ENCODE measurements at places on chromosomes 6 and 20.

DNA sequence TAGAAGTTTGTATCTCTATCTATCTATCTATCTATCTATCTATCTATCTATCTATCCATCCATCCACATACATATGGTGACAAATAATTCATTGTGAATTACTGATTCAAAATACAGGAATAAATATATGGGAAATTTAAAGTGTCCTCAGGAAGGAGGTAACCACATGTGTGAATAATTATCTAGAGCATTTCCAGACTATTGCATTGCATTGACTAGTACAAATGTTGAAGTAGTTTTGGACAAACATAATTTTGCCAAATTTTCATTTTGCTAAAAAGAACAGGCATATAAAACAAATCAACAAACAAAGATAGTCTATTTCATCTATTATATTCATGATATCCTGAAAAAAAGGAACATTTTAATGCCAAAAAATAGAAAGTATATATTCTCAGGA, 192.7 kb downstream of the UTRN start:
- no peak for DNase-seq

DNA sequence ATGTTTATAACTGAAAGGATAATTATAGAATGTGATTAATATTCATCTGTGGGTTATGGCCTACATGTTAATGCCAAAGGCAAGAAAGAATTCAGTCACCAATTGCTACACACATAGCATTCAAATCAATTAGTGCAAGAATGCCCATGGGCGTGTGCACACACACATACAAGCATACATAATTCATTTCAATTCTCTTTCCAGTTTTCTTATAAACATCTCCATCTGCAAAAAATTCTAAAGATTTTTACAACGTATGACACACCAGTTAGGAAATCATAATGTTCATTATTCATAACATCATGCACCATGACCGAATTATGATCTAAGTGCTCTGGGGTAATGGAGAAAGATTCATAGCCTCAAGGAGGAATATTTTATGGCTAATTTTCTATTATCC, 111.0 kb upstream of the ADTRP start:
- DNase-seq, result no peak

GRCh38 chr6:28105245-28105639, 19.2 kb upstream of the ZSCAN16 start:
- DNase-seq, result peak; percentile 25

DNA sequence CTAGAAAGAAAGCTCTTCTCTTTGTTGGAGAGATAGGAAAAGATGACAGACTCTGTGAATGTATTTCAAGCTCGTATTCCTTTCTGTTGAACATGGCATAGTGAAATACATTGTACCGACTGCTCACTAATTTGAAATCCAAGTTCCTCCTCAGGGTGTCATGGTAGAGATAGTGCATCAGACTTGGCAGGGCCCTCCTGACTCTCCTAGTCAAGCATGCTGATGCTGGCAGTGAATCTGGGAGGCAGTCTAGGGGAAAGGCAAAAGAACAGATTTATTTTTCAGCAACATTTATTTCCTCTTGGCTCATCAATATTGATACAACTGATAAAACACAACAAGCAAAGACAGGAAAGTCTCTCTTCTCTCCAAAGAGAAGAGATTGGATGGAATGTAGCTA, 356.3 kb upstream of the IRAK1BP1 start:
- DNase-seq, result no peak

DNA sequence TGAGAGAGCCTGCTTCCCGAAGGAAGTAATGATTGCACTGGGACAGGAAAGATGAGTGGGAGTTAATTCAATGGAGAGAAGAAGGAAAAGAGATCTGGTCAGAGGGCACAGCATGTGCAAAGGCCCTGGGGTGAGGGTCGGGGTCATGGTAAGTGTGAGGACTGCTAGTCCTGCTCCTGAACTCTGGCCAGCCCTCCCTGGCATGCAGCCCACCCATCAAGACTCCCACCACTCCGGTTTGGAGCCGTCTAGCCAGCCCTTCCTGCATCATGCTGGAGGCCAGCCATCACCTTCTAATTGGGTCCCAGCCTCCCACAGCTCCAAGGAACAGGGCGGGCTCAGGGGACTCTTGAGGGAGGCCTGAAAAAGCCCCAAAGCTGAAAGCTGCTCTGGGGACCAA, 42.1 kb downstream of the SRSF3 start:
- DNase-seq, result no peak

GRCh38 chr6:53018446-53018845, 23.4 kb upstream of the GSTA4 start:
- no peak for DNase-seq

- DNase-seq, result no peak
These were observed 169.0 kb upstream of the SCGN start for GRCh38 chr6:25482996-25483395.

GRCh38 chr6:37936906-37937305, 117.4 kb downstream of the ZFAND3 start:
- no peak for DNase-seq

- DNase-seq, result no peak
These were observed 106.4 kb downstream of the SYNDIG1 start for GRCh38 chr20:24575811-24576210.

DNA sequence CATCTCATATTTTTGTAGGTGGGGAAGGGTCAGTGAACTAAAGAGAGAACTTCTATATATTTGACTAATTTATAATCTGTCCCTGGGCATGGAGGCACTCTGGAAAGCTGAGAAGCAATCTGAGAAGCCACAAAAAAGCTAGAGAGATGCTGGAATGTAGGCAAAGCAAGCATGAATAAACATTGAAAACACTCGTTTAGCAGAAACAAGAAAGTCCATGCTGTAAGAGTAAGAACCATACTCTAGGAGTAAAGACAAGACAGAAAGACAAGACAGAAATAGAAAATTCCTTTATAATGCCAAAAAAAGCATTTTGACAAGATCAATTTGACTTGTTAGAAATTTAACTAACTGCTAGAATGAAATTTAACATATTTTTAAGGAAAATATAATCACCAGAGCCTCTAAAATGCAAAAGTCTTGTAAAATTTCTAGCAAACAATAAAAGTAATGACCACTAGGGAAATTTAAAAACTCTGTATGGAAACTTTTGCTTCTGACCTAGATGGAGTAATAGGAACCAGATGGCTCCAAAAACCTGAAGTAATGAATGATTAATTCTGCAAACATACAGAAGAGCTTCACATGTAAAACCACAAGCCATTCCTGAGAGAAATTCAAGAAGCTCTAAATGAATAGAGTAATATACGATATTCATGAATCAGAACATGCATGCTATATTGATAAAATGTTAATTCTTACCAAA, 625.7 kb upstream of the PTCHD4 start:
- no peak for DNase-seq

DNA sequence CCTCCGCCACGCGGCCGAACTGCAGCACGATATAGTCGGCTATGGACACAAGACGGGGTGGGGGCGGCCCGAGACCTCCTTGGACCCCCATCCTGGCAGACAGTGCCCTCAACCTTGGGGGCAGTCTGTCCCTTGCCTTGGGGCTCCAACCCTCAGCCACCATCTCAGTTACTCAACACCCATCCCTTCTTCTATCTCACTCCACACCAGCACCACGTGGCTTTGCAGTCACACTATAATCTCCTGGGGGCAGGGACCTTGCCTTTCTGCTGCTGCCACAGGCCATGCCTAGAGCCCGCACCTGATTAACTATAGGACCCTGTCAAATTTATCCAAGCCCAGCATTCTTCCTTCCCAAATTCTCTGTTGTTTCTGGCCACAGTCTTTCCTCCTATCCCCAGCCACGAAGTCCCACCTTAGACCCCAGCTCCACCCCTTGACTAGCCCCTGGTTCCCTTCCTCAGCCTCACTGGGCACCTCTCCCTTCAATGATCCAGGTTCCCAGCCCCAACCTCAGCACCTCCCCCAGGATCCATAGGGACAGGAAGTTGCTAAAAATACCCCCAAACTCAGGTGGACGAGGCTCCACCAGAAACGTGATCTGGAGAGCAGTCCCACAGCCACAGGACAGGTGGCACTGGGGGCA, 1.7 kb upstream of the TEAD3 start:
- DNase-seq, result peak; percentile 81

- no peak for DNase-seq
These were observed 187.9 kb downstream of the TENT5A start for GRCh38 chr6:81564470-81565068.

DNA sequence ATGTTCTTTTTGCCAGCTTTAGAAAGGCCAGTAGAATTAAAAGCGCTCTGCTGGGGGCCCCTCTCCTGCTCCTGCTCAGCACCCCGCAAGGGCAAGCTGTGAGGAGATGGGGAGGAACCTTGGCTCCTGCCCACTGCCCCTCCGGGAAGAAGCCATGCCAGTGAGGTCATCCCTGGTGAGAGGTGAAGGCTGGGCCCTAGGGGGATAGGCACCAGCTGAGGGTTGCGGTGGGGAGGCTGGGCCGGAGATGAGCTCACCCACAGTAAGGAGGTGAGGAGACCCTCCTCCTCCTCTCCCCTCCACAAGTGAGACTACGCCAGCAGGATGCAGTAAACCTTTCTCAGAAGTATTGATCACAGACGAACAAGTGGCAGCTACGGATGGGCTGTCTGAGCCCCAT, 32.1 kb downstream of the LRFN2 start:
- no peak for DNase-seq

DNA sequence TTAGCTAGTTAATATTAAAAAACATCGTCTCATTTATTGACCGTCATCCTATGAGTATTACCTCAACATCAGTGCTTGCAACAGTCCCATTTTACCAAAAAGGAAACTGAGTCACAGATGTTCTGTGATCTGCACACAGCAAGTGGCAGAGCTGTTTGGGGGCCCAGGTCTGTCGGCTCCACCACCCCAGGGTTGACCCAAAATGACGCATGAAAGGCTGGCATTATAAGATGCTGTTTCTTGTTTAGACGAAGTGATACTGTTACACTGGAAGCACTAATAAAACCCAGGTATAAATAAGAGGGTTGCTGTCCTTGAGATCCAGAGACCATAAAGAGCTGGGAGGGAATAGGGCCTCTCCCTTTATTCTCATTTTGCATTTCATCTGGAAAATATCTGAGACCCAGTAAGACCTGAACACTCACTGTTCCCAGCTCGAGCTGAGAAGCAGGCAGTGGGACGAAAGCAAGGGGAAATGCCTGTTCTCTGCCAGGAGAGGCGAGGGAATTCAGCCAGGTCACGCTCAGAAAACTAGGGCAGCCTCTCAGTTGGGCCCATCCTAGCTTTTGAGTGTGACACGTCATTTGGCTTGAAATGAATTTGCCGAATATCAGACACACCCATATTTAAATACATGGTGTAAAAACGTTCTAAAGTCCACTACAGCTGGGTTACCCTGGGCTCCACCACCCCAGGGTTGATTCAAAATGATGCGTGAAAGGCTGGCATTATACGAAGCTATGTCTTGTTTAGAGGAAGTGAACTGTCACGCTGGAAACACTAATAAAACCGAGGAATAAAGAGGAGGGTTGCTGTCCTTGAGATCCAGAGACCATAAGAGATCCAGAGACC, 1.4 kb upstream of the MICAL1 start:
- DNase-seq, result no peak

DNA sequence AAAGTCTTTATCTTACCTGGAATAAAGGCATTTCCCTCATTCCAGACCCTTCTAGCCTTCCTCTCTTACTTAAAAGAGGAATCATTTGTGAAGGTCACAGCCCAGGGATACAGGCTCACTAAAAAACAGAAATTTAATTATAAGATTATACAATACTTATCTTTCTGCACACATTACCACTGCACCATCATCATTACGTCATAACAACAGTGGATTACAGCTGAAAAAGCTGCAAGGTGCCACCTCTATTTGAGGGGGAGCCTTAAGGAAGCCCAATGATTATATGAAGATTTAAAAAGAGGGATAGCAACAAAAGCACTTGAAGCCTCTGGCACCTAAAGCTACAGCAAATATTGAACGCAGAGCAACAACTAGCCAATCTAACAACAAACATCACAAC, 452.9 kb upstream of the EYS start:
- no peak for DNase-seq

DNA sequence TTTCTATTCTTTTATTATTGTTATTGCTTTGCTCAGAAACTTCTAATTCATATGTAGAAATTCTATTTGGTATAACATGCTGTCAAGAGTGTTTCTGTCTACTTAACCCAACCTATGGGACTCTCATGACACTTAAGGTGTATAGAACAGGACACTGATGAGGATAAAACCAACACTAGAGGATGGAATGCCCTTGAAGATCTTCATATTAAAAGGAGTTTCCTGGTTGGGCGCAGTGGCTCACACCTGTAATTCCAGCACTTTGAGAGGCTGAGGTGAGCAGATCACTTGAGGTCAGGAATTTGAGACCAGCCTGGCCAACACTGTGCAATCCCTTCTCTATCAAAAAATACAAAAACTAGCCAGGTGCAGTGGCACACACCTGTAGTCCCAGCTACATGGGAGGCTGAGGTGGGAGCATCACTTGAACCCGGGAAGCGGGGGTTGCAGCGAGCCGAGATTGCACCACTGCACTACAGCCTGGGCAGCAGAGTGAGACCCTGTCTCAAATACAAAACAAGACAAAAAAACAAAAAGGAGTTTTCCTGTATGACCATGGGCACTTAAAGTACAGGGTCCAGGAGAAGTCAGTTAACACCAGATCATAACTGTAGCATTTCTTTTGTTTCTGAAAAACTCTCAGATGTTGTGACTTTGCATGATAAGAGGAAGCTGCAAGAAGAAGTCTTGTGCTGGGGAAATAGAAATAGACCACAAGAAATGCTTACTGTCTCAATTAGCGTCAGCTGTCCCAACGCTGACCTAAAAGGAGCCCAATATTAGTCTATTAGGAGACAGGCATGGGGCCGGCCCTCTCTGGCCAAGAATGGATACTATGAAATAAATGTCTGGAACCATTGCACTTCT, 38.9 kb upstream of the CD2AP start:
- no peak for DNase-seq

GRCh38 chr6:36735110-36736071, 37.8 kb downstream of the RAB44 start:
- DNase-seq, result no peak

Measured in WERI-Rb-1 (cell line).